Uterus (tissue), 4 donors: ENCODE measurements at places on chromosomes 11 and 22. TPM values are rescaled to one million over a fixed set of nuclear protein-coding genes. Genes with fewer than 3 reads are reported as not detected.

The SAA1 gene
- not detected for total RNA-seq

The JAM3 gene
- 52.1 TPM for total RNA-seq

The CARNS1 gene
- total RNA-seq = 0.76 TPM

The DDIAS gene
- total RNA-seq = not detected

The DEFB131B gene
- not detected for total RNA-seq

The CTTN gene
- 255 TPM for total RNA-seq

The IGSF9B gene
- total RNA-seq = 31.5 TPM

The NXPE1 gene
- total RNA-seq = not detected

The C22orf42 gene
- not detected for total RNA-seq

- peak overlapping the region; percentile 57 for H3K4me3 ChIP-seq
- peak overlapping the region; percentile 95 for H3K27ac ChIP-seq
- H3K27me3 ChIP-seq = no peaks in the 10 kb centered on the region
- DNase-seq = peak; percentile 21
These were observed 667 bp downstream of the ACCS start for GRCh38 chr11:44066732-44067141.

GRCh38 chr11:127600674-127601073, 600.1 kb upstream of the KIRREL3 start:
- no peaks in the 10 kb centered on the region for H3K27me3 ChIP-seq
- H3K36me3 ChIP-seq = no peaks in the 10 kb centered on the region
- H3K27ac ChIP-seq = no peak overlapping the region
- no peak overlapping the region for H3K4me3 ChIP-seq

- H3K27me3 ChIP-seq = no peaks in the 10 kb centered on the region
- no peak for DNase-seq
- no peaks in the 10 kb centered on the region for H3K4me1 ChIP-seq
These were observed 712.4 kb downstream of the TBC1D22A start for GRCh38 chr22:47474895-47475294.

DNA sequence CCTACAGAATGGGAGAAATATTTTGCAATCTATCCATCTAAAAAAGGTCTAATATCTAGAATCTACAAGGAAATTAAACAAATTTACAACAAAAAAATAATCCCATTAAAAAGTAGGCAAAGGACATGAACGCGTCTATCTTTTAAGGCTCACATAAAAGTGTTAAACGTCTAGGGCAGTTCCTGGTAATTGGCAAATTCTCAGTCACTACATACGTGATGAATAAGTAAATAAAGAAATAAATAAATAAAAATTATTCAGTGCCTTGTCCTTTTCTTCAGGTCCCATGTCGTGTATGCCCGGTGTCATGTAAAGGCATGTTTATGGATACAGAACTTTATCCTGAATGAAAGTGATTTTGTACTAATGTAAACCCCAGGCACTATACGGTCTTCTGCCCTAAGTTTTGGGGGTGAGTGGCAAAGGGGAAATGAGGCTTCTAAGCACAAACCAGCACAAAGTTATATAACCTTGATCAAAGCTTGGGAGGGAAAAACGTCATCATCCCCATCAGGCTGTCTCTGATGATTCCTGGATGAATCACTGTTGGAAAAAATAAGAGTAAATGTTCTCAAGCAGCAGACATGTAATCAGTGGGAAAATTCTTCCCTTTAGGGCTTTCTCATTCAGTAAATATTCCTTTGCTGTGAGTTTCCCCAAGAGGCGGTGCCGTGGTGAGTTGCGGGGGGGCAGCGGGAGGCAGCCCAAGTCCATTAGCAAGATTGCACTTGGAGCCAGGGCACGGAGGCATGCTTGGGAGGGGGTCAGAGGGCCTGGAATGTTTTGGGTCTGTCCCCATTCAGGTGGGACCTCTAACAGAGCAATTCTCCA, 30.4 kb upstream of the MICAL2 start:
- no peaks in the 10 kb centered on the region for H3K36me3 ChIP-seq
- peak; percentile 78 for DNase-seq
- H3K27ac ChIP-seq = peak overlapping the region; percentile 92
- H3K4me3 ChIP-seq = no peak overlapping the region
- H3K4me1 ChIP-seq = no peaks in the 10 kb centered on the region
- no peaks in the 10 kb centered on the region for H3K27me3 ChIP-seq

DNA sequence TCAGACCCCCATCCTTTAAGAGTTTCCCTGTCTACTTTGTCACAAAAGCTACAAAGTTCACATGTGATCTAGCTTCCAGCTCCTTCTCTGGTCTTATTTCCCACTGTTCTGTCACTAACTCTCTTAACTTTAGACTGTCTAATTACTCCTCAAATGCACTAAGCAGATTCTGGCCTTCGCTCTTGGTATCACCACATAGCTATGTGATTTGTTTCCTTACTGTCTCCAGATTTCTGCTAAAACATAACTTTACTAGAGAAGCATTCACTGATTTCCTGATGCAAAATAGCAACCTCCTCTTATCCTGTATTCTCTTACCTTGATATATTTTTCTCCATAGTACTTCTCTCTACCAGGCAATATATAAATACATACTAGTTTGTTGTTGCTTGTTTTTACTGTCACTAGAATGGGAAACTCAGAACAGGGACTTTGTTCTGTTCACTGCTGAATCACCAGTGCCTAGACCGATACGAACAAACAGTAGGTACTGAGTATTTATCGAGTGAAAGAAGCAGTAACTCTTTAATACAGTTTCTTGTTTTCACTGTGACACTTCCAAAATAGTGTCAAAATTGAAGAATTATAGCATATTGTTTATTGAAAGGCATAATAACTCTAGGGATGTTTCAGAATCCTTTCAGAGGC, 205.6 kb downstream of the DDX10 start:
- DNase-seq = no peak
- no peak overlapping the region for H3K4me3 ChIP-seq
- no peaks in the 10 kb centered on the region for H3K36me3 ChIP-seq
- no peaks in the 10 kb centered on the region for H3K4me1 ChIP-seq
- H3K27ac ChIP-seq = peak overlapping the region; percentile 50

DNA sequence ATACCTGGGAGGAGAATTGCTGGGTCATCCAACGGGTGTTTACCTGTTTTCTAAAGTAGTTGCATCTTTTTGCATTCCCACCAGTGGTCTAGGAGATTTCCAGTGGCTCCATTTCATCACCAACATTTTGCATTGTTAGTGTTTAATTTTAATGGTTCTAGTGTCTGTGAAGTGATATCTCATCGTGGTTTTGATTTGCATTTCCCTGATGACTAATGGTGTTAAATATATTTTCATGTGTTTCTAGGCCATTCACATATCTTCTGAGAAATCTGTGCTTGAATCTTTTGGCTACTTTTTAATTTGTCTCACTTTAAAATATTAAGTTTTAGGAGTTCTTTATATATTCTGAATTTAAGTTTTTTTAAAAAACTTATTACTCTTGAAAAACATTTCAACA, 439.6 kb downstream of the TMEM135 start:
- no peak overlapping the region for H3K27ac ChIP-seq
- H3K4me1 ChIP-seq = no peaks in the 10 kb centered on the region
- no peaks in the 10 kb centered on the region for H3K27me3 ChIP-seq
- H3K36me3 ChIP-seq = no peaks in the 10 kb centered on the region
- no peak for DNase-seq

GRCh38 chr11:102384419-102385079, 37.5 kb downstream of the BIRC2 start:
- no peak for DNase-seq
- peak overlapping the region; percentile 62 for H3K27ac ChIP-seq
- H3K4me1 ChIP-seq = peaks cover 10% of the 10 kb centered on the region
- no peaks in the 10 kb centered on the region for H3K36me3 ChIP-seq
- no peak overlapping the region for H3K4me3 ChIP-seq

DNA sequence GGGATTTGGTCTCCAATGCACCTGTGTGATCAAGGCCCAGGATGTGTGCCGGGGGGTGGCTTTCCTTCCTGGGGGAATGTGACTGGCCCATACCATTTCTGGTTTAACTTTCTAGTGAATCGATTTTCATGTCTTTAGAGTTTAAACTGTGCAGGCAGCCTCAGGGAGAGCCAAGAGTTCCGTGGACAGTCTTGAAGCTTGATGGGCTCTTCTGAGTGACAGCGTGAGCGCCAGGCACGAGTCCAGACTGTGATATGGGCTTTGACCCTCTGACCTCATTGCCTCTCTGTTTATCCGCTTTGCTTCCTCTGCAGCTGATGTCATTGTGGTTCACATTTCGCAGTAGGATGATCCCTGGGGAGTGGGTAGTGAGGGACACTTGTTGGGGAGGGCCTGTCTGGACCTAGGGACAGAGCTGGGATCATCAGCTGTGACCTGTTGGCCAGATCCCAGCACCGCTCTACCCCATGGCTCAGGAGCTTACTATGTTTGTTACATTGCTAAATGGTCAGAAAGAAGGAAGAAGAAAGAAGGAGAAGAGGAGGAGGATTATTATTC, 80.6 kb upstream of the CLDN5 start:
- H3K4me3 ChIP-seq = no peak overlapping the region
- no peaks in the 10 kb centered on the region for H3K36me3 ChIP-seq
- H3K27me3 ChIP-seq = no peaks in the 10 kb centered on the region
- no peak for DNase-seq
- H3K4me1 ChIP-seq = no peaks in the 10 kb centered on the region
- no peak overlapping the region for H3K27ac ChIP-seq

- H3K4me3 ChIP-seq = no peak overlapping the region
- no peaks in the 10 kb centered on the region for H3K27me3 ChIP-seq
- no peak overlapping the region for H3K27ac ChIP-seq
These were observed 57.9 kb downstream of the RAB38 start for GRCh38 chr11:88117281-88117858.

DNA sequence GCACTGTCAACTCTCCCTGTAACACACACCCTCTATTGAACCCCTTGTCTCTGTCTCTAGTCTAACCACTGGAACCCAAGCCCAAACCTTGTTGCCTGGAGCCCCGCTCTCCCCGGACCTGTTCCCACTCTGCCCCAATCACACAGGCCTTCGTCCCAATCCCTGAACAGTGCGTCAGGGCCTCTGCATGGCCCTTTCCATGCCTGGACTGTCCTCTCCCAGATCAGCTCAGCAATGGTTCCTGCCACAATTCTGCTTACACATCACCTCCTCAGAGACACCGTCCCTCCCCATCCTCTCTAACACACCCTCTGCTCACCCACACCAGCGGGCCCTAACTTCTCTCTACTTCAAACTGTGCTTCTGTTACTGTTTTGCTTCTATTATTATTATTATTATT, 1.5 kb downstream of the TREH start:
- no peak for DNase-seq
- no peak overlapping the region for H3K27ac ChIP-seq
- H3K27me3 ChIP-seq = no peaks in the 10 kb centered on the region
- no peaks in the 10 kb centered on the region for H3K36me3 ChIP-seq

GRCh38 chr22:31292236-31292989, at the start of gene PIK3IP1:
Gene PIK3IP1 (minus strand): TSS chr22:31292488. CDS start chr22:31292344, 144 bp downstream.
- peak within 1 kb of the TSS; percentile 65 for H3K4me3 ChIP-seq
- H3K27me3 ChIP-seq = no peaks in the 10 kb centered on the region
- H3K4me1 ChIP-seq = peaks cover 7% of the 10 kb centered on the region
- H3K27ac ChIP-seq = peak within 1 kb of the TSS; percentile 100
- DNase-seq = peak; percentile 93
- H3K36me3 ChIP-seq = no peaks in the 10 kb centered on the region

- no peaks in the 10 kb centered on the region for H3K27me3 ChIP-seq
- no peak overlapping the region for H3K4me3 ChIP-seq
- no peaks in the 10 kb centered on the region for H3K4me1 ChIP-seq
These were observed 50.6 kb downstream of the WNT11 start for GRCh38 chr11:76155500-76156227.

DNA sequence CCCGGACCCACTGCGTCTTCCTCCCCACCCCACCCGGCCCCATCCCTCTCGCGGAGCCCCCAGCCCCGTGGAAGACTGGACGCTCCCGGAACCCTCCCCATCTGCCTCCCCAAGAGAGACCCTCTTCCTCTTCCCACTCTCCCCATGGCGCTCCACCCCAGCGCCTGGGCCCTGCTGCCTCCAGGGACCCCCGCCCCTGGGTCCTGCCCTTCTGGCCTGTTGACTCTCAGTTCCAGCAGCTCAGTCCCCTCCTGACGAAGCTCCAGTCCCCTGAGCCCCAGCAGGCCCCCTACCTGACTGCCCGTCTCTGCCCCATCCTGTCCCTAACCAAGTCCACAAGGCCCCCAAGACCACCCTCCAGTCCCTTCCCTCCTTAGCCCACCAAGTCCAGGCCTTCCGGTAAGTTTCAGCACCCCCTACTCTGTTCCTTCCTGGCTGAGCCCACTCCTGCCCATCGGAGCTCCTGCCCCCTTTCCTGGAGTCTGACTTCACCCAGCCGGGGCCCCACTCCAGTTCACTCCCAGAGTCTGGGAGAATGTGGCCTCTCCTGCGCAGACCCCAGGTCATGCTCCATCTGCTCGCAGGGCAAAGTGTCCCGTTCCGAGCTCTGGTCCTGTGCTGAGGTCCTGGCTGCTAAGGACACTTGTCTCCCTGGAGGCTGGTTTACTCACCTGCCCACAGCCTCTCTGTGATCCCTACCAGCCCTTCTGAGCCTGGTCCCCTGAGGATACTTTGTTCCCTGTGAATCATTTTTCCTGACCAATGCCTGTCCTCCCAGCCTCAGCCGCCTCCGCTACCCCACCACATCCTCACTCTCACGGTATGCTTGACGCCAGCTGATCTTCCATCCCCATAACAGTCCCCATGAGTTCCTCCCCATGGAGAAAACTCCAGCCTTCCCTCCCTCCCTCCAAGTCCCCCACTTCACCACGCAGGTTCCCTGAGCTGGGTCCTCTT, 722 bp downstream of the IFITM10 start:
- H3K4me1 ChIP-seq = no peaks in the 10 kb centered on the region
- H3K4me3 ChIP-seq = no peak overlapping the region
- H3K36me3 ChIP-seq = no peaks in the 10 kb centered on the region
- H3K27ac ChIP-seq = no peak overlapping the region

GRCh38 chr22:22408731-22409696, 99.5 kb downstream of the ZNF280B start:
- H3K4me3 ChIP-seq = no peak overlapping the region
- H3K4me1 ChIP-seq = no peaks in the 10 kb centered on the region
- H3K36me3 ChIP-seq = no peaks in the 10 kb centered on the region
- DNase-seq = no peak

- no peak for DNase-seq
- H3K4me3 ChIP-seq = no peak overlapping the region
- H3K4me1 ChIP-seq = no peaks in the 10 kb centered on the region
- no peaks in the 10 kb centered on the region for H3K36me3 ChIP-seq
These were observed 161.7 kb downstream of the RAB38 start for GRCh38 chr11:88013508-88014065.

GRCh38 chr11:114311946-114312345, 15.7 kb downstream of the NNMT start:
- H3K27me3 ChIP-seq = no peaks in the 10 kb centered on the region
- H3K36me3 ChIP-seq = no peaks in the 10 kb centered on the region
- H3K4me3 ChIP-seq = no peak overlapping the region
- no peak overlapping the region for H3K27ac ChIP-seq
- DNase-seq = no peak
- H3K4me1 ChIP-seq = no peaks in the 10 kb centered on the region

DNA sequence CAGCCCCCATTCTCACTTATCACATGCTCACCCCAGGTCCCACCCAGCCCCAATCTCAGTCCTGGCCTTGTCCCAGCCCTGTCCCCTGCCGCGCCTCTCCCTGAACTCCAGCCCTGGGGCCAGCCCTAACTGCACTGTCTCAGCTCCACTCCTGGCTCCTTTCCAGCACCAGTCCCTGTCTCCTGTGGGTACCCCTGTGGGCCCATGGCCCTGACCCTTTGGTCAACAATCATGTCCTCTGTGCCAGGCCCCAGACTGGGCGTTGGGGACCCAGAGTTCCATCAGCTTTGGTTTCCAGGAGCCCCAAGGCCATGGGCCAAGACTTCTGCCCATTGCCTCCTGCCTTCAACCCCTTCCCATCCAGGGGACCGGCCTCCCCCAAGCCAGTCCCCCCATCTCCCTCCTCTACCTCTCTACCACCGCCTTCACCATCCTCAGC, 757 bp downstream of the SPI1 start:
- DNase-seq = no peak
- H3K4me1 ChIP-seq = no peaks in the 10 kb centered on the region
- H3K36me3 ChIP-seq = no peaks in the 10 kb centered on the region
- no peaks in the 10 kb centered on the region for H3K27me3 ChIP-seq
